Stimulated activated CD4-positive, alpha-beta T cell treated with anti-CD3 and anti-CD28 coated beads, Interleukin-1b, Interleukin-23, amount 100 ng/mL, for 1 hour (primary cell): ENCODE measurements at places on chromosomes 3 and 15.

- DNase-seq: no peak
Observed at GRCh38 chr3:66037986-66038369, 740 bp downstream of the MAGI1 start.

DNA sequence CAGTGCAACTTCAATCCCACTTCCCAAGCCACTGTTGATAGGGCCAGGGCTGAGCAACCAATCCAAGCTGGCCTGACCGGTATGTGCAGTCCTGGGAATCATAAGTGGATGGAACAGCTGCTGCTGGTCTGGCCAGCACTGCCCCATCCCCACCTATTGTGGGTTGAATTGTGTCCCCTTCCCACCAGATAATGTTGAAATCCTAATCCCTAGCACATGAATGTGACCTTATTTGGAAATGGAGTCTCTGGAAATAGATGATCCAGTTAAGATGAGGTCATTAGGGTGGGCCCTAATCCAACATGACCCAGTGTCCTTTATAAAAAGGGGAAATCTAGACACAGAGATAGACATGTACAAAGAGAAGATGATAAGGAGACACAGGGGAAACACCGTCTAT lies 13.7 kb upstream of the PDIA5 start:
- DNase-seq: no peak

- no peak for DNase-seq
Observed at GRCh38 chr3:188869628-188870027, 302.1 kb upstream of the TPRG1 start.

DNA sequence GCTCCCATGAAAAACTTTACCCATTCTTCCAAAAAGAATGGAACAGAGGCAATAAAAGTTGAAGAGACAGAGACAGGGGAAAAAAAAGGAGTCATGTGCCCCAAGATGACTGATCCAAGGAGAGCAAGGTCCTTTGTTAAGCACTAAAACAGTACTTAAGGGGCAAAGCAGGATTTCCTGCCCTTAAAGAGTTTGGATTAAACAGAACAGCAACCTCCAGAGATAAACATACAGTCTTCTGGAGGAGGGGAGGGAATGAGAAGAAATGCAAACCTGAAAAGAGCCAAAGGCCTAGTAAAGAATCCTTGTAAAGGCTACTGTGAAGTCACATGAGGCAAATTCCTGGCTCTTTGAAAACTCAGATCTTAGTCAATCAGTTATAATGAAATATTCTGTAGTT lies 38.2 kb downstream of the SHQ1 start:
- no peak for DNase-seq

GRCh38 chr3:36734742-36735141 lies 29.6 kb downstream of the DCLK3 start:
- no peak for DNase-seq

GRCh38 chr3:42905740-42906069 lies 237 bp upstream of the ZNF662 start:
- DNase-seq: no peak

- no peak for DNase-seq
Observed at GRCh38 chr3:194235160-194235559, 99.2 kb downstream of the HES1 start.

- no peak for DNase-seq
Observed at GRCh38 chr3:18119866-18120265, 305.3 kb downstream of the SATB1 start.

DNA sequence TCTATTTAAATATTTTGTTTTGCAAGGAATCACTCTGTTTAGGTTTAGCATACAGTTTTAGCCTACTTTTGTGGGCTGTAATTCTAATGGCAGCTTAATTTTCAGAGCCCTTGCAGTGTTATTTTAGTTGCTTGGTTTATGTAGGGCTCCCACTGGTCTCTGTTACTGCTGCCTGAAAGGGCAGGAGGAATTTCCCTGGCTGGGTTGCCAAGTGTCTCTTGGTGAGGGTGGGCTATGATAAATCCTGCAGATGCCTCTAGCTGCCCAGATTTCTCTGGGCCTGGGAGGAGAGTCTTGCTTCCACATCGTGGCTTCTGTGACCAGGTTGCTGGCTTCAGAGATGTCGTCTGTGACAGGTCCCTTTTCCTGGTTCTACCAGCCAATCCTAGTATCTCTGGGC lies 36.2 kb downstream of the ILDR1 start:
- DNase-seq: no peak
